ENCODE measurements at places on chromosomes 7 and 10.

DNA sequence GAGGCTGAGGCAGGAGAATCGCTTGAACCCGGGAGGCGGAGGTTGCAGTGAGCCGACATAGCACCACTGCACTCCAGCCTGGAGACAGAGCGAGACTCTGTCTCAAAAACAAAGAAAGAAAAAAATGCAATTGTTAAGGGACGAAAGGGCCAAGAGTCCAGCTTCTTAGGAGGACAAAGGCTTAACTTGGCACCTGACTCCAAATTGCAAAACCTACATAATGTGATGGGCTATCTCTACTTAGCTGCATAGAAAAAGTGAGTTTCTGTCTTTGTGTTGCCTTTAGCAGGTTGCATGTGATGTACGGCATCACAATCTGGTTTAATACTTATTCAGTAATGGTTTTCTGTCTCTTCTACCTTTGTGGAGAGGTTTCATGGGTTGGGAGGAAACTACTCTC, 8.6 kb upstream of the MYO1G start:
- DNase-seq = no peak

DNA sequence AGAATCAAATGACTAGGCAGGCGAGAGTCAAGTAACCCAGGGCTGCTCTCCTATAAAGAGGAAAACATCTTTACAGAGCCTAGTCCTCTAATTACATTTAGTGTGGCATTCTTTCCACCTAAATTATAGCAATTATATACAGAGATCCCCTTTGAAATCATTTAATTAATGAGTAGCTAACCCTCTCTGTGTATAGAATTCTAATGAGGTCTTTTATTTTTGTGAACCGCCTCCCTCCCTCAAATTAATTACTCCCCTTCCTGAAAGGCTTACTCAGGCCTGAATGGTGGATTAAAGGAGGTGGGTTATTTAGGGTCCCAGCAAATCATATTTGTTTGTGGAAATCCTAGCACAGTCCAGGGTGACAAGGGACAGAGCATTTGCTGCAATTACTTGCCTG, 551.8 kb downstream of the SORCS3 start:
- no peak for DNase-seq

DNA sequence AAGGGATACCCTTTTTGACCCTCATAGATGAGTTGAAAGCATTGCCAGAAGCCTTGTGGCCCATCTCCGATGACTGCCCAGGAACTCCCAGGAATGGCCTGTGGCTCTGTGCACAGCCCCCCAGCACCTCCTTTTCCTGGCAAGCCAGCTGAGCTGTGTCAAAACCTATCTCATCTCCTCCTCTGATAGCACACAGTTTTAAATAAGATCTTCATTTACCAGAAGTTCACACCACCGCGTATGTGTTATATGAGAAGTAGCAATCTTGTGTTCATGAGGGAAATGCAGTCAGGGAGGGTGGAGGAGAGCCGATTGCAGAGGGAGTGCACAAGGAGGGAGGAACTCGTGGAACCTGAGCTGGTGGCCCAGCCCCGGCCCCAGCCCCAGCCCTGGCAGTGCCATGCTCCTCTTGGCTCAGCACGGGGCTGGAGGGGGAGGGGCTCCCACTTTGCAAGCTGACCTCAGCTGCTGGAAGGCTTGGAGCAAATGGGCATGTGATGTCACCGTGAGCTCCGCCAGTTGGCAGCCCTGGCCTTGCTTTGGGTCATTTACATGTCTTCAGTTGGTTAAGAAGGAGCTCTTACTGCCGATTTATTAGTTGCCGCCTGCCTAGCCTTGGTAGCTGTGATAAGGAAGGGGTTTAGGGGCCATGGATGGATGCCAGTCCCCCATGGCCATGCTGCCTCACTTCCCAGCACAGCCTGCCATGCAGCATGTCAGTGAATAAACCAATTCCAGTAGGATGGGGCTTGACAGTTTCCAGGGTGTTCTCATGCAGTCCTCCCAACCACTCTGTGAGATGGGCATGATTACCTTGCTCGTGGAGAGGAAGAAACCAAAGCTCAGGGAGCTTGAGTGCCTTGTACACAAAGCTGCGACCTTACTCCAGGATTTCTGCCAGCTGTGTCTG, 20.0 kb downstream of the UNC5B start:
- DNase-seq = no peak

DNA sequence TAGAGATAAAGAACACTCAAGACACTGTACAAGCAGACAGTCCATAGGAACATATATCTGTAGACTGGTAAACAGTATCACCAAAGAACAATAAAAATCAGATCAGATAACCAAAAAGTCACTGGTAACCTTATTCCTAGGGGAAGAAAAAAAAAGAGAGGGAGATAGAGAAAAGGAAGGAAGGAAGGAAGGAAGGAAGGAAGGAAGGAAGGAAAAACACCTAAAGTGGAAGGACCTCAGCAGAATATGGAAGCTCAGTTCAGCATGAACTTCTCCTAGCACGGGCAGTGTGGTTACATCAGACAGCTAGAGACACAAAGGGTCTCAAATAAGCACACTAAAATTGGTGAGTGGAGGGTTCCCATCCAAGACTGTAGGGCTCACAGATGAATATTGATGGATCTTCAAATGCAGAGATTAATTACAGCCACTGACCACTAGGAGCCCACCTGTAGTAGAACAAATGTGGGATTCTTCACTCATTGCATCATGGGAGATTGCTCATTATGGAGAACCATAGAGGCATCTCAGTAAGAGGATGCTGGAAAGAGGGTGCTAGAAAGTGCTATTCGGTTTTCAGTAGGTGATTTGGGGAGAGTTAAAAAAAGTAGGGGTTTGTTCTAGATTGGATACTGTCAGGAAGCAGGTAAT, 293.4 kb upstream of the C7orf33 start:
- DNase-seq = no peak

DNA sequence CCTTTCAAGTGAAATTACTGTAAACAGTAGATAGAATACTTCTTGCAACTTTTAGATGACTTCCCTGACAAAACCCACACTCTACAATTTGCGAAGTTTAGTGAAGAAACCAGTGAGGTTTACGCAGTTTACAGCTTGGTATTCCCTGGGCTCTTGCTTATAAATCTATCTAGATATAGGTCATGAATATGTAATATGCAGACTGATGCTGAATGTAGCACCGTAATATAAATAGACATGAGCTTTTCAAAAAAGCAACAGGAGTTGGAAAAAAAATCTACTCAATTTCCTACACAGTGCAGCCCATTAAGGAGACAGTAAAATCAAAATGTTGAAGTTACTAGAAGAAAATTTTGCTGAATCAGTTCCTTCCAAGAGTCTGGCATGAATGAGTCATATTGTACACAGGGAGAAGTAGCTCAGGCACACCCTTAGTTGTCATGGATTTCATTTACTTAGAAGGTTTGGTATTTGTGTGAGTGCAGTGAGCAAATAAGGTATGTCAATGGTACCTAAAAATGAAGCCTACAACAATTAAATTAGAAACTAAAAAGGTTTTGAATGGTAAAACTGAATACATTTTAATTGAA, 67.7 kb upstream of the NEUROD6 start:
- no peak for DNase-seq

DNA sequence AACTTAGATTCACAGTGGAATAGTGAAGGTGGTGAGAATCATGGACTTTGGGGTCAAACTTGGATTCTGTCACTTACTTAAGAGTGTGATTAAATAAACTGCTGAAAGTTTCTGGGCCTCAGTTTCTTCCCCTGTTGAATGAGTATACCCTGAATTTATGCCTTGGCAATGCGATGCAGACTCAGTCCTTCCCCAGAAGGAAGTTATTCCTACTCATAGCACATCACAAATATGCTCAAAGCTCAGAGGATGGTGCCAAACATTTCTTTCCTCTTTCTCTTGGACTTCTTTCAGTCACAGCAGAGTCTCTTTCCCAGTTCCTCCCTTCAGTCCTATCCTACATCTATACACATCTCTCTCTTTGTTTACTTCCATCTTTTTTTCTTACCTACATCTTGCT, 45.1 kb downstream of the ASB4 start:
- no peak for DNase-seq

- DNase-seq = no peak
Observed at GRCh38 chr10:98407744-98408241, 7.2 kb downstream of the PYROXD2 start.

DNA sequence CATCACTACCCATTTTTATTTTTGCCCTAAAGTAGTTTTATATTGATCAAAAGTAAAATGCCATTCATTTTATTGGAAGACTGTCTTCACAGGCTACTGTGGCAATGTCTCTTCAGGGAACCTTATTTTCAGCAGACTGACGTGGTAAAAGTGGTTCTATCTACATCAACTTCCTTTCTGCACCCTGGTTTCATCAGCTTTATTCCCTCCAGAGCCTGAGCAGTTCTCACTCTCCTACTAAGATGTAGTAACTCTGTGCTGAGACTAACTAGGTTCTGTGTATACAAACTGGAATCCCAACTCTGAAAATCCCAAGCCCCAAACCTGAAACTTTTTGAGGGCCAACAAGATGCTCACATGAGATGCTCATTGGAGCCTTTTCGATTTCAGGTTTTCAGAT, 155.3 kb downstream of the SFMBT2 start:
- no peak for DNase-seq

DNA sequence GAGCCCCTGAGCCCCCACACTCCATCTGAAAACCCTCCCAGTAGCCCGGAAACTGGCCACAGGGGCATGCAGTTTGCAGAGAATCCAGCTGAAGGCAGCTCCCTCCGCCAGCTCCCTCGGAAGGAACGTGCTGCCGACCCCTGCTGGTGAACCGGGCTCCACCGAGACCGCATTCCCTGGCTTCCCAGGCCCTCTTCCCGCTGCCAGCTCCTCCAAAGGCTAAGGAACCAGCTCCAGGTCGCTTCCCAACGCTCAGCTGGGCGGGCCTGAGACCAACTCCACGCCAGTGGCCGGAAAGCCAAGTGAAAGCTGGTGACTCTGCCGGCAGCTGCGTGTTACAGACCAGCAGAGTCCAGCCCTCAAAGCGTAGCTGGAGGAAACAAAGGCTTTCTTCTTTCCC, 35.8 kb downstream of the GPER1 start:
- DNase-seq = no peak
